Stimulated activated CD8-positive, alpha-beta memory T cell treated with anti-CD3 and anti-CD28 coated beads, Interleukin-7, amount 100 ng/mL, for 4 hours (primary cell): ENCODE measurements at places on chromosomes 11 and 22.

- no peak for DNase-seq
These were observed 100.4 kb upstream of the NECTIN1 start for GRCh38 chr11:119829402-119829801.

GRCh38 chr11:111413849-111414248, 34.8 kb upstream of the POU2AF1 start:
- no peak for DNase-seq

DNA sequence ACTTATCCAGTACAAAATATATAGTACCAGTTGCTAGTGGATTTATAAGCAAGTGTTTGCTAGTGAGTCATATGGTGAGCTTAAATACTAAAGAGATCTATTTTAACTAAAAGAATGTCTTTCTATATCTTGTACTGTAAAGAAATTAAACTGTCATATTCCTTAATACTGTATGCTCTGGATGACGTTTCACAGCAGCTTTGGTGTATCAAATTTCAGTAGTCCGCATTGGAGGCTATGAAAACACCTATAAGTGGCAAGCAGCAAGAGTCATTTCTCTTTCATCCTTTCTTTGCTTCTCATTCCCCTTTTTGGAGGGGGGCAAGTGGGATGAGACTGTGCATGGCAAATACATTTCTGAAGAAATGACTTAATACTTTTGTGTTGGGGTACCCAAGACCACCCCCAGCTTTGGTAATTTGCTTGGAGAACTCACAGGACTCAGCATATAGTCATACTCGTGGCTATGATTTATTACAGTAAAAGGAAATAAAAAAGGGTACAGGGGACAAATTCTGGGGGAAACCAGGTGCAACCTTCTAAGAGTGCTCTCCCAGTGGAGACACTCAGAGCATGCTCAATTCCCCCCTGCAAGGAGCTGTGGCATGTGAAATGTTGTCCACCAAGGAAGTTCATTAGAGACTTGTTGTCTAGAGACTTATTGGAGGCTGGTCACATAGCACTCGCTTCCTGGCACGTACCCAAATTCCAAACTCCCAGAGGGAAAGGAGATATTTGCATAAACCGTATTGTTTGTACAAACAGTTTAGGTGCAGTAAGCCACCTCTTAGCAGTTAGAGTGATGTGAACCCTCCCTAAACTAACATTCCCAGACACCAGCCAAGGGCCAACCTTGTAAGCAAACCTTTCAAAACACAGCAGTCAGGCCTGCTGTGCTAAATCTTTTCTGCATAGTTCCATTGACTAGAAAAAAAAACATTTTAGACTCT, 210.8 kb downstream of the PGR start:
- no peak for DNase-seq

DNA sequence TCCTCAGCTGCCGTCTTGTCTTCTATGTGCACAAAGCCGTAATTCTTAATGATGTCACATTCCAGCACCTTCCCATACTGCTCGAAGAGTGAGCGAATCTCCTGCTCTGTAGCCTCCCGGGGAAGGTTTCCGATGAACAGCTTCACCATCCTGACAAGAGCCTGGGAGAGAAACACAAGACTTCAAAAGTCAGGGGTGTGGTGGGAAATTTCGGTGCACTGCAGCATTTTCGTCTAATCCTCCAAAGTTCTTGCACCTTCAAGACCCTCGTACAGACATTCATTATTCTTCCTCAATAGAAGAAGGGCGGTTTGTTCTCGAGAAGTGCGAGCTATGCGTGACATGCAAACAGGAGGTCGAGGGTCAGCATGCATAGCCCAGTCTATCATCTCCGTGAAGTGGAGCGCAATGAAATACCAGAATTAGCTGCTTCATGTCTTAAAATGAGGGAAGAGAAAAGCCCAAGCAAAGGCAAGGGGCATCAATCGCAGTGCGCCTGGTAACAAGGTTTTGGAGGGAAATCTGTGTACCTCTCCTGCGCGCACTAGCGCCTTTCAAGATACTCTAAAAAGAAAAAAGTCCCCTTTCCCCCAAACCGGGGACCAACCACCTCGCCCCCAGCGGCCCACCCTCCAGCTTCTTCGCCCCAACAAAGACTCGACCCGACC, 622 bp downstream of the RBM4B start:
- no peak for DNase-seq

GRCh38 chr22:26624803-26625202, 3.0 kb downstream of the CRYBA4 start:
- no peak for DNase-seq

DNA sequence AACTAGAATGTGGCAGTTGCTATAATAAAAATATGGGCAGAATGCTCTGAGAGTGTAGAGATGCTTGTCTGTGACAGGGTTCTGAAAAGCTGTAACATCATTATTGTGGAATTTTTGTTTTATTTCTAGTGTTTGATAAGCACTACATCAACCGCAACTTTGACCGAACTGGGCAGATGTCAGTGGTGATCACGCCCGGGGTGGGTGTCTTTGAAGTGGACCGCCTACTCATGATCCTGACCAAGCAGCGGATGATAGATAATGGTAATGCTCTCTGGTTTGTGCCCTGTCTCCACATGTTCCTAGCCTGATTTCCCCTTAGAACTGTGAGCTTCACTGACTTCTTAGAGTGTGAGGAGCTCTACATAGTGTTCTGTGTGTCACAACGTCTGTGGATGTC, 48.8 kb downstream of the DEPDC5 start:
- DNase-seq: no peak

DNA sequence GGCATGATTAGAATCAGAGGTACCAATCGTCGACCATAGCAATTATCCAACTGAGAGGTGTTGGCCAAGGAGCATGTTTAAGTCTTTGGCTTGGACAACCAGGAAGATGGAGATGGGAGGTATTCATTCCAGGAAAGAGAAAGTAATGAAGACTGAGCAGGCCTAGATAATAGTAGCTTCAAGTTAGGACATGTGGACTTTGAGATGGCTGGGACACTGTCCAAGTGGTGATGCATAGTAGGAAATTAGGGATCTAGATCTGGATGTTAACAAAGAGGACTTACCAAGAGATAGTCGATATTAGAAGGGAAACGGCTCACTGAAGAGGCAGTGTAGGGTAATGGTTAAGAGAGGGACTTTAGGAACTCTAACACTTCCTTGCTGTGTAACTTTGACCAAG, 266.7 kb downstream of the FAM76B start:
- no peak for DNase-seq

DNA sequence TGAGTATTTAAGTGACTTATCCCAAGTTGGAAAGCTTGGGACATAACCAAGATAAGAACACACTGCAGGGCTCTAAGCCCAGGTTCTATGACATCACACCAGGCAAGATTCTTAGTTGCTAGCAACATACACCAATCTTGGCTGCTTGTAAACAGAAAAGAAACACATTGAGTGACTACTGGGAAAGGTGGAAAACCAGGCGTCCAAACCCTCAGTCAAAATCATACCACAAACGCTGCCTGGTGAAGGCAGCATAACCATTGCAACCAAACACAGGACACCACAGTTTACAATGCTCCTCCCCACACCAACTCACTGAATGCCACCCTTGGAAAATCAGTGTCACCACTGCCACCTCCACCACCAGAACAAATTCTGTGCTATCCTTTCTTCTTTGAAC, 379.9 kb downstream of the TTC28 start:
- no peak for DNase-seq

- no peak for DNase-seq
These were observed 117.7 kb upstream of the RCN1 start for GRCh38 chr11:31973172-31973571.

- no peak for DNase-seq
These were observed 61.0 kb upstream of the MYO18B start for GRCh38 chr22:25680956-25681355.

GRCh38 chr22:31230871-31231621, 18.9 kb downstream of the LIMK2 start:
- DNase-seq: no peak

GRCh38 chr11:94964934-94965333, 8.4 kb downstream of the CWC15 start:
- DNase-seq: no peak

- no peak for DNase-seq
These were observed 3.1 kb upstream of the CTSD start for GRCh38 chr11:1766719-1767398.

DNA sequence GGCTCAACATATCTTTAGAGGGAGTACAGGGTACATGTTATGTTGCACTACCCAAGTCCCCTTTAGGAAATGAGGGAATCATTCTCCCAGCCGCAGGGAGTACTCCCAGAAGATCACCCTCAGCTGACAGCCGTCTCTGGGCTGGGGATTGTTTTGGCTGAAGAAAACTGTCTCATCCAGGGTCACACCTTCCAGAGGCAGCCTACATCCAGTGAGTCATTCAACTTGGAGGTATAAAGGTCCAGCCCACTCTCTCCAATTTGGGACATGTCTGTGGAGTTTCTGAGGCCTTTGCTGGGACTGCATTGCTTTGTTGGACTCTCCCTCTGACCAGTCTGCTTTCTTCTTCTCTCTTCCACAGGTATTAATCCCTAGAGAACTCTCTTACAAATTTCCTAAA, 42.1 kb downstream of the RASSF10 start:
- DNase-seq: no peak

GRCh38 chr11:118448294-118448693, 12.0 kb downstream of the KMT2A start:
- no peak for DNase-seq

DNA sequence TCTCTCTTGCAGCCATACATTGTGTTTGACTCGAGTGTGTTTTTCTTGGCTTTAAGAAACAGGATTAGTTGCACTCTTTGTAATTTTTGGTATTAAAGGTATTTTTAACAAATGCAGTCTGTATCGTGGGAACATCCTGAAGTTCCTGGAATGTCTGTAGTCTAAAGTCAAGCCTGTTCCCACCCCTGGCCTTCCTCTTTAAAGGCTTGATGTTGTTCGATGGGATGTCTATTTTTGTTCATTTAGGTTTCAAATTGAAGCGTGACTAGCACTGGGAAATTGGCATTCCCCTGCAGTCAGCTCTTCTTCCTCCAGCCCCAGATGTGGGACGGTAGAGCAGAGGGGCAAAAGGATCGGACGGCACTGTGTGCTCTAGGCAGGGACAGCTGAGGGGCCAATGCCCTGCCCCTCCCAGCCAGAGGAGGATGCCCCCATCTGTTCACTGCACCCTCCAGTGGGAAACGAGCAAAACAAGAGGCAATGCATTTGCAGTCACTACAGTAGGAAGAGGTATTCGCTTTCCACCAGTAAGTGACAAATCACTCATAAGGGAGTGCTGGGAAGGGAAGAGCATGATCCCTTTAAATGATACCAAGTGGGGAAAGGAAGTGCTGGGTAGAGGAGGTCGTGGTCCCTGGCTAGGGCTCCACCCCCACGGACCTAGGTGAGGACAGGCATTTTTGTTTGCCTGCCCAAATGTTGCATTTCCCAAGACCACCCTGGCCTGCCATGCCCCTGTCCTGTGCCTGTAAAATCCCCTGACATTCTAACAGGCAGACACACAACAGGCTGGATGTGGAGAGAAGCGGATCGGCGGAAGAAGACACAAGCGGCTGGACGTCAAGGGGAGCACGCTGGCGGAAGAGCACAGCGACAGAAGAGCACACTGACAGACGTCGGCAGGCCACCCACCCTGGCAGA, 47.4 kb upstream of the SEPTIN5 start:
- no peak for DNase-seq

DNA sequence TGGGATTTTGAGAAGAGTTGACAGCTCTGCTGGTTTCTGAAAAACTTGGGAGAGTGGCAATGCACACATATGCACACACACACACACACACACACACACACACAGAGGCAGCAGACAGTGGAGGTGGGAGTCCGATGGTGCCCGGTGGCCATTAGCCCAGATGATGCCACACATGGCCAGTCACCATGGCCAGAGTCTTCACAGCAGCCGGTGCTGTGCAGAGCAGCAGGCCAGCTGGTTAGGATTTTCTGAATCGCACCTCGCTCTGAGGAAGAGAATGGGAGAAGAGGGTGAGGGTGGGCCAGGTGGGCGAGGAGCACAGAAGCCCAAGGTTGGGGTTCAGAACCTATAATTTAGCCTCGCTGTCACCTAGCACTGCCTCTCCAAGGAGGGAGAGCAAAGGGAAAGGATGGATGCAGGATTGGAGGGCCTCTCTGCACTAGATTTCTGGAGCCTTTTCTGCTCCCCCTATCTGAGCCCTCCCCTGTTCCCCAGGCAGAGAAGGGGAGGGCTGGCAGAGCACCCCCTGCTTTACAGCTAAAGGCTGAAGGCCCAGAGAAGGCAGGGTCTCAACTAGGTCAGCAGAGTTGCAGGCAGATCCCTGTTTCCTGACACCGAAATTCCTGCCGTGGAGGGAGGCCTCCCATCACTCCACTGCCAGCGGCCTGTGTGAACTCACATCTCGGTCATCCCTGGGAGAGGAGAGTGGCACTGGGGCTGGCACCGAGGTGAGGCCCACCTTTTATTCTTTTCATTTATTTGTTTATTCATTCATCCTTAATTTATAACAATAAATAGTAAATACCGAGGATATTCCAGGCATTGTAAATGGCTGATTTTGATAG, 25.8 kb upstream of the FXYD6 start:
- no peak for DNase-seq

DNA sequence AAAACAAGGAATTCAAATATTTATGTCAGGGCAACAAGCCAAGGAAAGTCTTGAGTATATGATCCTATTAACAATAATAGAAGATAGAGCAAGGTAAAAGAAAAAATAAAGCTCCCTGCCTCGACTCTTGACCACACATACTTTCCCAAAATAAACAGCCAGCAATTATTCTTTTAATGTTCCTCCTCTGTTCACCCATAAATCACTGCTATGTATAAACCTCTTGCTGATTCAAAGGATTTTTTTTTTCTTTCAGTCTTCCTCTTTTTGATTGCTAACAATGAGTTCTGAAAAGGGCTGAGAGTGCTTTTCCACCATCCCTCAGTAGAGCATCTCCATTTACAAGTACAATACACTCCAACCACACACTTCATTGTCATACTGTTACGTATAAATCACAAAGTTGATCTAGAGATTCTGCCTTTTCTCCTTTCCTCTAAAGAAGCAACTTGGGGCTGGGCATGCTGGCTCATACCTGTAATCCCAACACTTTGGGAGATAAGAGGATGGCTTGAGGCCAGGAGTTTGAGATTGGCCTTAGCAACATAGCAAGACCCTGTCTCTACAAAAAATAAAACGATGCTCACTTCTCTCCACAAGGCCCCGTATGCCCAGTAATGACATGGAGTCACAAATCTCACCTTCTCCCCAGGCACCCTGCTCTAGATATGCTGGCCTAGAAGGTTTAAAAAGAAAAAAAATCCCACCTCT, 24.0 kb downstream of the RAB30 start:
- no peak for DNase-seq

DNA sequence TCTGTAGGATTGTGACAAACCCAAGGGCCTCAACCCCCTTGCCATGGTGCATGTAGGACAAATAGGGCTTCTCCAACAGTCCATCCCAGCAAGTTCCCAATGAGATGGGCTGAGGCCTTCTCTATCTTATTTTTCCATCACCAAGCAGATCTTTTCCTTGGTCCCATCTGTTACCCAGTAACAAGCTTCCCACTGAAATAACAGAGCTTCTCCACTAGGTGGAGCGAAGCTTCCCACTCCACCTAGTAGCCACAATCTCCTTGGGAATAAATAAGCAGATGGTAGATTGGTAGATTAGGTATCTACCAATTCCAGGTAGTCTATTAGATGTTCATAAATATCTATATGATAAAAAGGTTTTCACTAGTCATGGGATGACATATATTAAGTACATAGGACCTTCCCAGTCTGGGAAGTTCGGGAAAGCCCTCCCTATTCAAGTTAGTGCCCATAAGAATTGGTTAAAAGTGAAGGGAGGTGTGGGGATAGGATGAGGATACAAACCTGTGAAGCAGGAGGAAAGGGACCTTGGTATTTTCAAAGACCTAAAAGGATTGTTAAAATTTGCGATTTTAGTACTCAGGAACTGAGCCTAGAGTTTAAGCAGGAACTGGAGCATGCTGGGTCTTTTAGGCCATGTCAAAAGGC, 5.9 kb upstream of the OR52L1 start:
- DNase-seq: no peak
